Endothelial cell (in vitro differentiated cells): ENCODE measurements at places on chromosomes 1 and 21. TPM values are rescaled to one million over a fixed set of nuclear protein-coding genes. Genes with fewer than 3 reads are reported as not detected.
A peak's percentile ranks its signal among the peaks of the same experiment; 100 is the strongest.

- DNase-seq: peak; percentile 55
These were observed 755 bp downstream of the SCMH1 start for GRCh38 chr1:41241354-41241748.

DNA sequence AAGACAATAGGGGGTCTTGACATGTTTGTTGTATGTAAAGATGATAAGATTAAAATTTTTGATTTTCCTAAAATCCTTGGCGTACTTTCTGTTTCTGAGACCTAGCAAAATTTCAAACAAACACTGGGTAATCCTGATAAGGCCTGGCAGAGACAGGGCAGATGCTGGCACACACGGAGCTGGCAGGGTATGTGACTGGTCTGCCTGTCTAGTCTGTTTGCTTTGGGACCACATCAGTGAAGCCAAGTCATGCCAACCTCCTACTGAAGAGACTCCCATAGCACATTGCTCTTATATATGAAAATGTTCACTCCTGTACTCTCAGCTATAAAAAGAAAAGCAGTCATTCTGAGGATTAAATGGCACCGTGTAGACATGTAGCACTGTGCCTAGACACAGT lies 14.1 kb downstream of the TOR3A start:
- no peak for DNase-seq

CYP2J2 gene
- 0.64 TPM for total RNA-seq

- DNase-seq: no peak
These were observed 189.0 kb downstream of the URB2 start for GRCh38 chr1:229815076-229815475.

DNA sequence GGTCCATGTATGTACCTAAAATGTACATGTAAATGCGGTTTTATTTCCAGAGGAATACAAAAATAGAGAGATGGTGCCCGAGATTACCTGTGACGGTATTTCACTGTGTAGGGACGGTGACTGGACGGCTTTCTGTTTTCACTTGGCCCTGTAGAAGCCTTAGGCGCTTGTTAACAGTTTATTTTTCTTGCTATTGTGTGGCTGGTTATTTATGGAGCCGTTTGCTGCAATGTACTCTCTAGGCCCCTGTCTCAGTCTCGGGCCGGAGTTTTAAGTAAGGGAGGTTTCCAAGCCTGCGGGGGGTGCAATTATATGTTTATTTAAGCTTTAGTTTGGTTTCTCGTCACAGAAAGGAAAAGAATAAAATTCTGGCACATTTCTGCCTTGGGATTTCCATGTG lies 413 bp downstream of the EFCAB7 start:
- no peak for DNase-seq

LRRC38 gene
- total RNA-seq: not detected

- DNase-seq: no peak
These were observed 31.5 kb downstream of the GPR52 start for GRCh38 chr1:174479281-174479680.

RNF186 gene
- not detected for total RNA-seq

- no peak for DNase-seq
These were observed 47.0 kb downstream of the NAV1 start for GRCh38 chr1:201585901-201586300.

- DNase-seq: no peak
These were observed 13.2 kb downstream of the MX2 start for GRCh38 chr21:41374867-41375533.

- no peak for DNase-seq
These were observed 3.9 kb upstream of the LEFTY2 start for GRCh38 chr1:225944951-225945350.

- DNase-seq: no peak
These were observed 66.7 kb downstream of the TGFBR3 start for GRCh38 chr1:91819038-91819788.

- DNase-seq: peak; percentile 88
These were observed 23.0 kb upstream of the NEK2 start for GRCh38 chr1:211698161-211699026.

SEMA4A gene
- 2.2 TPM for total RNA-seq

DNA sequence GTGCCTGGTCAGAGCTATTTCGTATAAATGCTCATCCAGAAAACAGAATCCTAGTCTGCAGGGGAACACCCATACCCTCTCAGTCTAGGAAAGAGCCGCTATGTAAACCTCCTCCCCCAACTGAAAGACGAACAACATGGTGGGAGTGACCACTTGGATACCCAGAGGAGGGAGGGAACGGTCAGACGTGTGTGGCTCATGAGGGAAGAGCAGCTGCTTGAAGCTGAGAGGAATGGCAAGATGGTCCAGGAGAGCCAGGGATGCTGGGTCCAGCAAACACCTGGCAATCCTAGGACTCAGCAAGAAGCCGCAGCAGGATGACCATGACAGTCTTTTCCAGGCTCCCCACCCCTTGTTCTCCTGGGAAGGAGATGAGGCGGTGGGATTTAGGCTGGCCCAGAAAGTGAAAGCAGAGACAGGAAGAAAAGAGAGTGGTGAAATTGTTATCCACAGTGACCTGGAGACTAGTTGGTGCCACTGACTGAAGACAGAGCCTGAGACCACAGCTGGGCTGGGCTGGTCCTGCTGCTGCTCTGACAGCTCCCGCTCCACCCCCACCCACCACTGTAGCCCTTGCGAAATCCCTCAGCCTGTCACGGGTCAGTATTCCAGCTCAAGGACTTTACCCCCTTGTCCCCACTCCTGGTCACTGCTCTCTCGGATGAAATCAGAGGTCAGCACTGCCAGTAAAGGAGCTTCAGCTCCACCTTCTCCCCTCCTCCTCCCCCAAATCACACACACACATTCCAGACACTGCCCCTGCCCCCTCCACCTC lies 3.6 kb downstream of the CERS2 start:
- DNase-seq: no peak

RGS7 gene
- total RNA-seq: 1.4 TPM

DNA sequence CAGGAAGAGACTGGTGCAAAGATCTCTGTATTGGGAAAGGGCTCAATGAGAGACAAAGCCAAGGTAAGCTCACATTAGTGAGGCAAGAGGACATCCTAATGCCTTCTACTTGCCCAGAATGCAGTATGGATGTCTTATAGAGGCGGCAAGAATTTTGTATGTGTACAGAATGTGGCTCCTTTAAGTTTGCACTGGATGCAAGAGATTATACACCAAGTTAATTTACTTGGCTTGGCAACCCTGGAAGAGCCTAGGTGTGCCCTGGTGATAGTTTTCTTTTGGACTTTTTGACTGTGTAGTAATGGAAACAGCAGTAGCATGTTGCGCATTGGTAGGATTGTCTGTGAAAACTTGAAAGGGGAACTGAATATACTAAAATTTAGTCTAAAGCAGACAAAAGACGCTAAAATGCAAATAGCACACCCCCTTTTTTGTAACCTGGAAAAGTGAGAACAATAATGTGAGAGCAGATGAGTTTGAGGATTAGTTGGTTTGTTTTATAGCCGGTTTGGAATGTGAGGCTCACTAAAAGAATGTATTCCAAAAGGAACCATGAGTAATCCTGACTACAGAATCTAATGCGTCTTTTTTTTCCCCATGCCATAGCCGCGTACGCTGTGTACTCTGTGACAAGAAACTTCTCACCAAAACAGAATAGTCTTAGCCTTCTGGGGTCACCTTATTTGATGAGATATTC lies 18.1 kb downstream of the KHDRBS1 start:
- DNase-seq: no peak
